ENCODE measurements at places on chromosomes 16 and 17.

DNA sequence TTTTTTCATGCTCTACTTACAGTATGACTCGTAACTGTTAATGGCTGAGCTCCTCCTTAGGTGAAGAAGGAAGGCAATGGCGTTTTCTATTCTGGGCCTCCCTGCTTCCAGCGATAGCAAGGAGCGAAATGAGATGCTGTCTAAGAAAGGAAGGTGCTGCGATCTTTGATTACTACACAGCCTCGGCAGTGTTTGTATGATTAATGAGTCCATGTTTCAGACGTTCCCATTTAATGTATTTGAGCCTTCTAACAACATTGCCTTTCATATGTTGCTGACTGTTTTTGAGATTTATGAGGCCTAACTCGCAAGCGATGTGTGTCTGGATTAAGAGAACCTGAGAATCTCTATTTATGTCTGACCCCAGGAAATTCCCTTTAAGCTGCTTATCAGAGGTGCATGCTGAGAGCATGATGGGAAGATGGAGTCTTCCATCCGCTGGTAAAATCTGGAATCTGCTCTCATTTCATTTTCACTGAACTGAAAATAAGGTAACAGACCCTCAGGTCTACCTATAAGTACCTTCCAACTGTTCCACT, 403.4 kb downstream of the WWOX start:
- no peak for DNase-seq

DNA sequence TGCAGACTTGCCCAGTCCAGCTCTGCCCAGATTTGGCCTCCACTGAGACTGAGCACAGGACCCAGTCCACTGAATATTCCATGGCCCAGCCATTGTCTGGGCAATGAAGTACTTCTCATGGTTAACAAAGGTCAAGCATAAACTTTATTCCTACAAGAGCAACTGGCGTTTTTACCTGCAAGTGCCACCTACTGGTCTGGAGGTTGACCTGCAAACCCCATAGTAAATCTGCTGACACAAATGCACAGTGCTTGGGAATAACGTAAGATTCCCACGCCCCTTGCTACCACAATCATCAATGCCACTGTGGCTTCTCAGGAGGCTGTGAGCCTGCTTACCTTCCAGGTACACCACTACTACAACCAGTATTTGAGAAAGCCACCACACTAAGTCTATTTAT, 170.2 kb downstream of the CEP112 start:
- no peak for DNase-seq

DNA sequence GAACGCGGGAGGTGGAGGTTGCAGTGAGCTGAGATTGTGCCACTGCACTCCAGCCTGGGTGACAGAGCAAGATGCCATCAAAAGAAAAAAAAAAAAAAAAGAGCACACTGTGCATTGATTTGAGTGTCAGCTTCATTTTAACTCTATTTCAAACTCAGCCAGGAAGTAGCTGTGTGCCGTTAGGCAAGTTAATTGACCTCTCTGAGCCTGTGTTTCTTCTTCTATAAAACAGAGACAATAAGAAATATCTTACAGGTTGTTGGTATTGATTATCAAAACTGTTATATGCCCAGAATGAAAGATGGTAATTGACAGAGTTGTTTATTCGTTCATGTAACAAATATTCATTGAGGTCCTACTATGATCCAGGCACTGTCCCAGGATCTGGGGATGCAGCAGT, 83.3 kb downstream of the CMC2 start:
- DNase-seq = no peak

DNA sequence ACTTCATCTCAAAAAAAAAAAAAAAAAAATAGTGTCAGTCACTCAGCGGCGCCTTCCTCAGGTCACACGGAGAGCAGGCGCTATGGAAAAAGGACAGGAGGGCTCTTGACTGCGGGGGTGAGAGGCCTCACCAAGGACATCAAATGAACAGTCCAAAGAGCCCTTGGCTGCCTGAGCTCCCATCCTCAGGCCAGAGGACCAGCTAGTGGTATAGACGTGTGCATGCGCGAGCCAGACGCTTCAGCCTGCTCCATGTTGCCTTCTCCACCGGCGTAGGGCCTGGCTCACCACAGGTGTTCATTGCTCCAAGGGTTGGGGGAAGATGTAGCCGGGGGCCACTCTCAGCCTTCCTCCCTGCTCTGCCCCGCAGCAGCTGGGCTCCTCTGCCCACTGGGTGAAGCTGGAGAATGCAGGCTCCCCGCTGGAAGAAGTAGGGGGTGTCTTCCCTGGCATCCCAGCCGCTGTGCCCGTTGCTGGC, 65.8 kb upstream of the PLCG2 start:
- DNase-seq = no peak

DNA sequence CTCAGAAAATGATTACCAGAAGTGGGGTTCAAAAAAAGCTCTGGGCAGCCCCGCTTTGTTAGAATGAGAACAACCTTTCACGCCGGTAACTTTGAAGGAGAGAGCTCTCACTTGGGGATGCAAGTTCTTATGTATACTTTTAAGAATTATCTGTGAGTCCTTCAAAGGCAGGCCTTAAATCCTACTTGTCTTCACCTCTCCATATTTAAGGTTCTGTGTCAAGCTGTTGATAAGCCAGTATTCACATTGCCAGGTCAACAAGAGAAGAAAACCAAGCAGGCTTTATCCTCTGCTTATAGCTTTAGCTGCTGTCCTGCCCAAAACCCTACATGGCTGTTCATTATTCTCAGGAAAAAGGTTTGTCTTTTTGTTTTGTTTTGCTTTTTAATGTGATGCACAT, 42.9 kb downstream of the CDRT4 start:
- DNase-seq = no peak

DNA sequence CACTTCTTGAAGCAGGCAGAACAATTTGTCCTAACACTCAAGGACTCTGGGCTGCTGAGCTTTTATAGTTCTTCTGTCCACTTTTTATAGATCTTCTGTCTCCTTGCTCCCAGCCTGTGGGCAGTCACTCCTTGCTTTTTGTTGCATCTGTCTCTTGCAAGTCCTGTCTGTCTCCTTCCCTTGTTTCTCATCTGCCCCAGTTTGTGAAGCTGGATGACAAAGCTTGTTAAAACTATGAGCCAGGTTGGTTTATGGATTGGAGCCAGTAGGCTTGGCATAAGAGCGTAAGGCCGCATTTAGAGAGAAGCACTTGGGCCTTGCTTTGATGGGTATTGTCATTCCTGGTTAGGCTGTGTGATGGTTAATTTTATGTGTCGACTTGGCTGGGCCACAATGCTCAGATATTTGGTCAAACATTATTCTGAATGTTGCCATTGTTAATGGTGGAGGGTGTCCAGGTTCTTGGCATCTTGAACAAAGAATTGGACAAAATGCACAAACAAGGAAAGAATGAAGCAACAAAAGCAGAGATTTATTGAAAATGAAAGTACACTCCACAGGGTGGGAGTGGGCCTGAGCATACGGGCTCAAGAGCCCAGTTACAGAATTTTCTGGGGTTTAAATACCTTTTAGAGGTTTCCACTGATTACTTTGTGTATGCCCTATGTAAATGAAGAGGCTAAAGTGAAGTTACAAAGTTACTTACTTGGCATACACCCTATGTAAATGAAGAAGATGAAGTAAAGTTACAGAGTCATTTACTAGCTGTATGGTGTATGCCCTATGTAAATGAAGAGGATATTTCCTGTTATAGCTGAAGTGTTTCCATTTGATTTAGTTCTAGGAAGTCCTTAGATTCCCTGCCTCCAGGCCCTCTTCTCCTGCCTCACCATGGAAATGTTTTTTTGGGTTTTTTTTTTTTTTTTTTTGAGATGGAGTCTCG, 8.0 kb upstream of the CPPED1 start:
- no peak for DNase-seq

DNA sequence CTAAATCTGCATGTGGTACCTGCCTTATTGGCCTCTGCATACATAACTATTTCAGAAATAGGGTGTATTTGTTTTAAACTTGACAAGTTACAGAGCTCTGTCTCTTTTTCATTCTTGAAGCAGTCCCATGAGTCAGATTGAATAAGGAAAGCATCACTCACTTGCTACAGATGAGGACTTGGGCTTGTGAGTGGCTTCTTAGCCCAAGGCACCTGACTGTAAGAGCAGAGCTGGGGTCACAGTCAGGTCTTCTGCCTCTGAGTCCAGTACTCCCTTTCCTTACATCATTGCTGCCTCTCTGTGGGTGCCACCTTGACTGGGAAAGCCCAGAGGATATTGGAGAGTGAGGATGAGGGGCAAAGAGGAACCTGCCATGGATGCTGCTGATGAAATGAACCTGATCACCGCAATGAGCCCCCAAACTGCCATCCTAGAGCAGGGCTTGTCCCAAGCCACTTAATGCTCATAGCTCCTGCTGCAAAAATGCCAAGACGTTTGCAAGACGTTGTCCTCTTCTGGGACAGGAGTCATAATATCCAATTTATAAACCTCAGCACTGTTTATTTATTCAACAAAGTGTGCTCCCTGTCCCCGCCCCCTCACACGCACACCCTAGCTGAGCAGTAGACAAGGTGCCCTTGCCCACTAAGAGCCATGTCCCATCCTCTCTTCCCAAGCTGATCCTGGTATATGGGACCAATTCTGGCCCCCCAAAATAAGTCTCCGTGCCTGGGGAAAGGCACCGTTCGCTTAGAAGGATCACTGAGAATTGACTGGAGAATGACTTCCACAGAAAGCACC, 74.1 kb downstream of the CCDC182 start:
- DNase-seq = no peak

- no peak for DNase-seq
Observed at GRCh38 chr16:65731833-65732232, 610.0 kb upstream of the CDH11 start.

DNA sequence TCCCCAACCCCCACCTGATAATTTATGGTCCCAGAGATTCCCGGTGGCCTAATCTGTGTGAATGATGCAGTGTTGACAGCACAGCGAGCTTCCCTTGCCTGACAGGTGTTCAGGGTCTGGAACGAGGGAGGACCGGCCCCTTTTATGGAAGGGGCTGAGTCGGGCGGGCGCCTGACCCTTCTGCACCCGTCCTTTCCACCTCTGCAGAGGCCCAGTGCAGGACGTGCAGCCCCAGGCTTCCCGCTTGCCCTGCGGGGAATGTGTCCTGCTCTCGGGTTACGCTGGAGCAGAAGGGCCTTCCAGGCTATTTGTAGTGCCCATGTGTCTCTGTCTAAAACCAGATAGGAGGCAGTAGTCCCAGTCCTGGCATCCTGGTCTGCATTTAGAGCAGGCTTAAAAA, 16.2 kb downstream of the SMTNL2 start:
- DNase-seq = no peak

- no peak for DNase-seq
Observed at GRCh38 chr17:80995131-80995530, 3.5 kb downstream of the CHMP6 start.

DNA sequence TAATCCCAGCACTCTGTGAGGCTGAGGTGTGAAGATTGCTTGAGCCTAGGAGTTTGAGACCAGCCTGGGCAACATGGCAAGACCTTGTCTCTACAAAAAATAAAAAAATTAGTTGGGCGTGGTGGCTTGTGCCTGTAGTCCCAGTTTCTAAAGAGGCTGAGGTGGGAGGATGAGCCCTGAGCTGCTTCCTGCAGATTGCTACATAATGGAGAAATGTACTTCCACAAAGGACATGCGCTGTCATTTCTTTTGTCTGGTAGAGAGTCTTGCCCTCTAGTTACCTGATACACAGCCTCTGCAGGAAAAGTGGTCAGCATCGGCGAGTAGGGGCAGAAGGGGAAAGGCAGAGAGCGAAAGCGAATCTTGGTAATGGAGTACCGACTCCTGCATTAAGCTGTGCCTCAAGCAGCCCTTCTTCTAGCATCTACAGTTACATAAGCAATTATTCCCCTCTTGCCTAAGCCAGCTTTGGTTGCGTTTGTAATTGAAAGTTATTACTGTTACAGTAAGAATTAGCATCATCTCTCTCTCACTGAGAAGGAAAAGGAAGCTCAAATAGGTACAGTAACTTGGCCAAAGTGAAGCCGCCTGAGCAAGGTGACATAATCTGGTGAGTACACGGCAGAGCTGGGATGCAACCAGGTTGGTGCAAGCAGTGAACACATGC, 18.5 kb upstream of the GGA2 start:
- no peak for DNase-seq

GRCh38 chr16:48287239-48287638, 39.9 kb upstream of the ABCC11 start:
- no peak for DNase-seq

DNA sequence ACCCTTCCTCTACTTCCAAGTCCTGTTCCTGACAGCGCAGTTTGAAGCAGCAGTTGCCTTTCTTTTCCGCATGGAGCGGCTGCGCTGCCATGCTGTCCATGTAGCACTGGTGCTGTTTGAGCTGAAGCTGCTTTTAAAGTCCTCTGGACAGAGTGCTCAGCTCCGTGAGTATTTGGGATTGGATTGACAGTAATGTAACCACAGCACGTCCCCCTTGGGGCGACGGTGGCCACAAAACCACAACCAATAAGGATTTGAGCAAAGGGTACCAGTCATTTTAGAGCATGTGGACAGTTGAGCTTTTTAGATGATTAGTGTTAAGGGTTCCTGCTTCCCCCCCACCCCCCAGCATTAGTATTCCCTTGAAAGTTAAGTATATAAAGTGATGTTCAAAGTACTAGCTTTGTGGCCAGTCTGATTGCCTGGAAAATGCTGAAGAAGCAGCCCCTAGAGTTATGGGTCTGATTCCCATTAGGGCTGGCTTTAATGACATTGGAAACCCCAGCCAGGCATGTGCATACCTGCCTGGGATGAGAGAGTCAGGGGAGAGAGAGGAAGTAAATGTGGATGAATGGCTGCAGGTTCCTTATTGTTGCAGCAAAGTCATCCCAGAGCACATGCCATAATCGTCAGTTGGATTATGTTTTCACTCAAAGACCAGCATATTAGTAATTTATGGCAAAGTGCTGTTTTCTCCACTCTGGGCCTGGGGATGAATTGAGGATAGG, 31.6 kb upstream of the SLC12A3 start:
- DNase-seq = no peak

- no peak for DNase-seq
Observed at GRCh38 chr17:69856946-69857345, 218.1 kb upstream of the KCNJ16 start.

GRCh38 chr17:59671386-59671785, 35.8 kb downstream of the PTRH2 start:
- DNase-seq = no peak

- no peak for DNase-seq
Observed at GRCh38 chr16:53632526-53632925, 71.1 kb downstream of the RPGRIP1L start.

- no peak for DNase-seq
Observed at GRCh38 chr17:45425984-45426413, 6.7 kb downstream of the ARHGAP27 start.

Measured in BJ (cell line).